ENCODE measurements at places on chromosomes 6 and 20.

DNA sequence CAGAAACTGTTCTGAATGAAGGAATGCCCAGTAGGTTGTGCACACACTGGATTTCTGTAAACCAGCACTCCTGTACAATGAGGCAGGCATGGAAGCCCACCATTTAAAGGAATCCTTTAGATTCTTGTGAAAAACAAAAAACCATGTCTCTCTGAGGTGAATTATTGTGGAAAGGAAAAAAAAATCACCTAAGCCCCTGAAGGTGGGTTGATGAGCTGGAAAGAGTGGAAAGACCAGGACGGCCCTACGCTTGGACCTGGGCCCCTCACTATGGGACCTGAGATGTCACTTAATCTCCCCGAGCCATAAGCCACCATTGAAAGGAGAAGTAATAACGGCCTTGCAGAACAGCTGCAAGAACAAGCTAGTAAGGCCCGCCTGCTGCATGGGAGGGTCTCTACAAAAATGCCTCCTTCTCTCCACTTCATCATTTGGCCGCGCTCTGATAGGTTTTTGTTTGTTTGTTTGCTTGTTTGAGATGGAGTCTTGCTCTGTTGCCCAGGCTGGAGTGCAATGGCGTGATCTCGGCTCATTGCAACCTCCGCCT, 68.8 kb downstream of the RAB44 start:
- no peak for DNase-seq

- DNase-seq = no peak
Measured at GRCh38 chr6:38599261-38599660, 40.5 kb downstream of the BTBD9 start.

DNA sequence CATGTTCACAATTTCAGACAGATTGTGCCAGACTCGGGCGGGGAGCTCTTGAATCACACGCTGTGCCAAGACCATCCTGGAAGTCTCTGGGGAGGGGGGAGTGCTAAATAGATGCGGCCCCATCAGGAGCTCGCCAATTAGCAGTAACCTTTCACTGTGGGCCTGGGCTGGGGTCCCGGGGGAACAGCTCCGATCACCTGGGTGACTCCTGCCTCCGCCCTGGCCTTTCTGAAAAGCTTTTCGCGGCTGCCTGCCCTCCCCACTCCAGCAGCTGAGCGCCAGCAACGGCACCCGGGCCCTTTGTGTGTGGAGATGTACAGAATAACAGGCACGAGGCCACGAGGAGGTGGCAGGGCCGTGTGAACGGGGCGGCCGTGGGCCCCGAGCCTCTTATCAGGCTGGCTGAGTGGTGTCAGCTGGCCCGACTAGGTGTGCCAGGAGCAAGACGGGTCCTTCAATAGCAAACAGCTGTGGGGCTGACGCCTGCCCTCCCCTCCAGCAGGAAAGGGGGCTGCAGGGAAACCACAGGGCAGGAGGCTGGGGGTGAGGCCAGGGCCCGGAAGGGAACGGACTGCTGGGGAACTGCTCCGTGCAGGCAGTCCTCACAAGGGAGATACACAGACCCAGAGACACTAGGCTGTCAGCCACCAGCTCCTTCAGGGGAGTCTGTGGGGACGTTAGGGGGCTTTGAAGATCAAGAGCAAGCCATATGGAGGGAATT, 56.8 kb downstream of the NOL4L start:
- DNase-seq = peak; percentile 67

DNA sequence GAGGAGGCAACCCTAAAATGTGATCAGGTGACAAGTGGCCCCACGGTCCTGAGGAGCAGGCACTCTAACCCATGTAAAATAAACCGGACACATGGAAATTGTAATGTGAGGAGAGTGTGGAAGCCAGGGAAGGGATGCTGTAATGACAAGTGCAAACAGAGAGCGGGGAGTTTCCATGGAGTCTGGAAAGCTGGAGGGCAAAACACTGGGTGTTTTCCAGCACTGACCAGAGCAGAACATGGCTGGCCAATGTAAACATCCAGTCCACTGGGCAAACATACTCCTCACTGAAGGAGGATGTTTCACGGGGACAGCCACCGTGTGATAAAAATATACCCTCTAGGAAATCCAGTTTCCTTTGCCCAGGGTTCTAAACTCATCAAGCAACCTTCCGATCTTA, 219.0 kb upstream of the JARID2 start:
- DNase-seq = no peak
